ENCODE measurements at places on chromosomes 11 and 22. TPM values are rescaled to one million over a fixed set of nuclear protein-coding genes. Genes with fewer than 3 reads are reported as not detected.
A peak's percentile ranks its signal among the peaks of the same experiment; 100 is the strongest.

- no peak for DNase-seq
These were observed 59.9 kb downstream of the APIP start for GRCh38 chr11:34856251-34856650.

- no peak for DNase-seq
These were observed 785.6 kb downstream of the TBC1D22A start for GRCh38 chr22:47547881-47548650.

DNA sequence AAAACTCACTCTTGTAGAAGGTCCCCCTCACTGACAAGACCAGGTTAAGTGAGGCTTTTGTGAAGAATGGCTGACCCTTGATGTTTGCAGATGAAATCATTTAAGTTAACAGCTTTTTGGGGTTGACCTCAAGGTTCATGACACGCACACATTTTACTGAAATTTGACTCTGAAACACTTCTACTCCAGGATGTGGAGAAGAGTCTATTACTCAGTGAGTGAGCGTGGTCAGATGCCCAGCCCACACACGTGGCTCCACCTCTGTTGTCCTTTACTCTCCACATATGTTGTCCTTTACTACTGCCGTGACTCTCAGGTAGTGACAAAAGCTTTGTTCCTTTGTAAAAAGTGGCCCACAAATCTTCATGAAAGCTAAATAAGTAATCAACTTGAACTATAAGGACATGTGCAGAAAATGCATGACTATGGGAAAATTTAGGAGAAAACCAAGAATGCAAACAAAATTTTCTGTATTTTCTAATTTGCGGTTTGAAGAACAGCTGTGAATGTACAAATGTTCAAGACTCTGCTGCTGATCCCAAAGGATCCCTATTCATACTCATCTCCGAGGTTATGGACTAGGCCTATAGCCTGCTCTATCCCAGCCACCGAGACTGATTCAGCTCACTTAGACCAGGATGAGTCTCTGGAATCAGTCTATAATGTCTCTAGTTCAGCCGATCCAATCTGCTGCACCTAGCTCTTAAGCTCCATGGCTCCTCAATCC is 22.4 kb downstream of the XRRA1 start:
- DNase-seq, result no peak

DNA sequence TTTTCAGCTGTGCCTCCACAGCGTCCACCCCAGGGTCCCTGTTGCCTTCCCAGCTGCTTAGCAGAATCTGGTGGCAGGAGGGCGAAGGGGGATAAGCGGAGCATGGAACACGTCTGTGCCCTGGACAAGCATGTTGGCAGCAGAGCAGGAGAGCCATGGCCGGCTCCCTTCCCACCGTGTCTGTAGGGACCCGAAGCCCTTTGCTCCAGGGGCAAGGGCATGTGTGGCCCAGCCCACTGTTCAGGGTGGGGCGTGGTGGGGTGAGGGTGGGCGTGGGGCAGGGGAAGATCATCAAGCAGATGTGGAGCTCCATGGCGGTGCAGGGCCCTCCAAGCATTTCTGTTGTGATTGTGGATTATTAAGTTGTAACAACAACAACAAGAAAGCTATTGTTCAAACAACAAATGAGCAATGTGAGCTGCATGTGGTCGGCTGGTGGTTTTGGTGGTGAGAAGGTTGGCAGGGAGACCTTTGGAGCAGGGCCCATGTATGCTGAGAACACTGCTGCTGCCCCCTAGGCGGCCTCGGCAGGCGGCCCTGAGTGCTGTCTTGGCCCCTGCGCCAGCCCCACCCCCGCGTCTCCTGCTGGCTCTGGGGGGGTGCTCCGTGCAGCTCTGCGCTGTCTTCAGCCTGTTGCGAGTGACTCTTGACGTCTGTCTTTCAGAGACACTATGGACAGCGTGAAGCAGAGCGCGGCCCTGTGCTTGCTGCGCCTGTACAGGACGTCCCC is 50.9 kb downstream of the AP2A2 start:
- DNase-seq, result no peak

GRCh38 chr11:102268083-102268984 is 49.0 kb upstream of the BIRC3 start:
- DNase-seq, result peak; percentile 97

DNA sequence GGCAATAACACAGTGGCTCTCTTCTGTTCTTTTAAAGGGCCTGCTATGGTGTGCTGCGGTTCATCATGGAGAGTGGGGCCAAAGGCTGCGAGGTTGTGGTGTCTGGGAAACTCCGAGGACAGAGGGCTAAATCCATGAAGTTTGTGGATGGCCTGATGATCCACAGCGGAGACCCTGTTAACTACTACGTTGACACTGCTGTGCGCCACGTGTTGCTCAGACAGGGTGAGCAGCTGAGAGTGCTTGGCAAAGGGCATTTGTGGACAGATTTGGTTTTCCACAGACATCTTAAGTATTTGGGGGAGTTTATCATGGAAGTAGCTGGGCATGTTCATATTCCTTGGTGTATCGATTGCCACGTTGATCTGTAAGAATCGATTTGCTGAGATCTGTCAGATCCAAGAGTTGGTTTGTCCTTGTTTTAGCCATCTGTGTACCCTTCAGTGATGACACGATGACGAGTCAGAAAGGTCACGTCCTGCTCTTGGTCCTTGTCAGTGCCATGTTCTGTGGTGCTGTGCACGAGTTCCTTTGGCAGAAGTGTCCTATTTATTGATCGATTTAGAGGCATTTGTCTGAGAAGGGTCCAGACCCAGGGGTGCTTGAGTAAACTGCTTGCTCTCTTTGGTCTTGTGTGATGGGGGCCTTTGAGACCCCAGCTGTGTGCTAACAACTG is 4.8 kb downstream of the RPS3 start:
- DNase-seq, result no peak

DNA sequence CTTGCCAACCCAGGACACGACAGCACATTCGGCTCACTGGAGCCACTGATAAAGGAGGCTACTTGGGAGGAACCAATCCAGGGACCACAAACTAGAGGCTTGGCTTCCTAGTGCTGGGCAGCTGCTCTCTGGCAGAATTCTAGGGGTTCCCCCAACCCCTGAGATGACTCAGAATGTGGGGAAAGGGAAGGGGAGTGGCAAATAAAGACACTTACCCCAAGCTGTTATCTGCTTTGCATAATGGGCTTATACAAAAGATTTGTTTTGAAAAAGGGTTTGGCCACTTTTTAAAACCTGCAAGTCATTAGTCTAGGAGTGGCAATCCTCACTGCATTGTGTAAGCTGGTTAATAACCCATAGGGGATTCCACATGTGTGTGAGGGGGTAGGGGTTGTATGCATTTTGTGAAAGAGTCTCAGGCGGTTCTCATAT is 64.1 kb upstream of the LMO1 start:
- no peak for DNase-seq

- DNase-seq, result no peak
These were observed 88.3 kb downstream of the FBXO7 start for GRCh38 chr22:32562916-32563315.

DNA sequence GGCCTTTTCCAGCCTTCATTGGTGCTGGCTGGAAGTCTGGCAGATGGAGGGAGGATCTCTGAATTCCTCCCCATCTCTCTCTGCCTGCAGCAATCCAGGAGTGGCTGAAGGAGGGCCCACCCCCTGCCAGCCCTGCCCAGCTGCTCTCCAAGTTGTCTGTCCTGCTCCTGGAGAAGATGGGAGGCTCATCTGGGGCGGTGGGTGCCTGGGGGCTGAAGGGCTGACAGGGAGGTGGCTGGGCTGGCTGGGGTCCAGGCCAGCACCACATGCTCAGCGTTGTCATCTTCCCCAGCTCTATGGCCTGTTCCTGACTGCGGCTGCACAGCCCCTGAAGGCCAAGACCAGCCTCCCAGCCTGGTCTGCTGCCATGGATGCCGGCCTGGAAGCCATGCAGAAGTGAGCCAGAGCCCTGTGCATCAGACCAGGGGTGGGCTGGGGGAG is 12.2 kb downstream of the TKFC start:
- no peak for DNase-seq

- no peak for DNase-seq
These were observed 24.6 kb upstream of the RTL6 start for GRCh38 chr22:44522526-44523170.

- no peak for DNase-seq
These were observed 1.1 kb downstream of the SLC43A3 start for GRCh38 chr11:57425565-57426438.

DNA sequence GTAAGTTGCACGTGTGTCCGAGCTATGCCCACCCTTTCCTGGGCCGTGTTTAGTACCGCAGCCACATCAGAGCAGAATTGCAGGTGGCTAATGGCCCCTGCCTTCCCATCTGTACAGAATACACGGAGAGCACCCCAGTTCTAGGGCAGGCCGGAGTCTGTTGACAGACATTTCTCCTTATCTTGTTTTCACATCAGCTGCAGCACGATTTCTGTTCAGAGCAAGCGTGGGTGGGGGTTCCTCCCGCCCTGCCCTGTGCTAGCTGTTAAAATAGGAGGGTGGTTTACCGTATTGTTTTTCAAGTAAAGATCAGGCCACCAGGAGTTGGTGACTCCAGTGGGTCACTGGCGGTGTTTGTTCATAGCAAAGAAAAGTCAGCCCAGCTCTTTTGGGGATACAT is 41.1 kb downstream of the UBASH3B start:
- DNase-seq, result no peak

- DNase-seq, result no peak
These were observed 922.1 kb downstream of the OPCML start for GRCh38 chr11:132610216-132610615.

GRCh38 chr22:20904008-20904979 is 12.9 kb upstream of the CRKL start:
- no peak for DNase-seq

DNA sequence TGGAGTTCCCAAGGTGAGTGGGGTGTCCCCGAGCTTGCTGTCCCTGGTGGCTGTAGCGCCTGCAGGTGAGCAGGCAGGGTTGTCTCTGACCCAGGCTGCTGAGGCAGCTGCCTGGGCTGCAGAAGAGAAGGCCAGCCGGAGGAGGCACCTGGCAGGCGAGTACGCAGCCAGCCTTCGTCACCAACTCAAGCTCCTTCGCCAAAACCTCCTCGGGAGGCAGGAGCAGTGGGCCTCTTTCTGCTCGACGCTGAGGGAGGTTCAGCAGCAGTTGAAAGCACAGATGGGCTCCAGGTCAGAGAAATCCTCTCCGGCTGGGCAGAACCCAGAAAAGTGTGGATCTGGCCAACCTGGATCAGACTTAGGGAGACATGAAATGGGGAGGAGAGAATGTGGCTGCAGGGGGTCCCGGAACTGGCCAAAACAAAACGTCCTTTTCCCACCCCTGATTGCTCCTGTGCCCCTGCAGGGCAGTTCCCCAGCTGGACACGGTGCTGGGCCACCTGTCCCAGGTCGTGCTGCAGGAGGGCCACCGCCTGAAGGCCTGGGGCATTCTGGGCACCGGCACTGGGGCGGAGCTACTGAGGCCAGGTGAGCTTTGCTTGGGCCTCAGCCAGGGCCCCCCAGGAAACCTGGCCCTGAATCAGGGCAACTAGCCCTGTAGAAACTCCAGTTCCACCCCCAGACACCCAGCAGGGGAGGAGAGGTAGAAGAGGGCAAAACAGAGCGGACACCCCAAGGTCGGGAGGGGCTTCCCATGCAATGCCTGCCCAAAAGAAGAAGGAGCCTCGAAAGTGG is 56.7 kb downstream of the BTG4 start:
- DNase-seq, result no peak

DNA sequence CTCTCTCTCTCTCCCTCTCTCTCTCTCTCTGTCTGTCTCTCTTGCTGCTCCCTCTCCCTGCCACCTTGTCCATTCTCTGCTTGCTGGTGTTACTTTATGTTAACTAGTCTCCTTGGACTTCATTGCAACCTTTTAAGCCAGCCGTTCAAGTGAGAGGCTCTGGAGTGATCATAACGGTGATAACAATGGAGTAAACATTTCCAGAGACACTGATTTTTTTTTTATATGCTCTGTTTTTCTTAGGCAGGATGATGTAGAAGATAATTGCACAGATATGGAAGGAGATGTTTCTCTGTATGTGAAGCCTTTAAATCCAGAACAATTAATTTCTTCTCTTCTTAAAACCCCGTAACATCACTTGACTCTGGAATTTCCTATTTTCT is 287.7 kb downstream of the TMEM135 start:
- no peak for DNase-seq

- no peak for DNase-seq
These were observed 8.3 kb downstream of the SRSF8 start for GRCh38 chr11:95074792-95075563.

GRCh38 chr22:49991167-49991566 is 21.4 kb downstream of the IL17REL start:
- no peak for DNase-seq

GRCh38 chr11:27976262-27976661 is 131.7 kb downstream of the KIF18A start:
- no peak for DNase-seq

DNA sequence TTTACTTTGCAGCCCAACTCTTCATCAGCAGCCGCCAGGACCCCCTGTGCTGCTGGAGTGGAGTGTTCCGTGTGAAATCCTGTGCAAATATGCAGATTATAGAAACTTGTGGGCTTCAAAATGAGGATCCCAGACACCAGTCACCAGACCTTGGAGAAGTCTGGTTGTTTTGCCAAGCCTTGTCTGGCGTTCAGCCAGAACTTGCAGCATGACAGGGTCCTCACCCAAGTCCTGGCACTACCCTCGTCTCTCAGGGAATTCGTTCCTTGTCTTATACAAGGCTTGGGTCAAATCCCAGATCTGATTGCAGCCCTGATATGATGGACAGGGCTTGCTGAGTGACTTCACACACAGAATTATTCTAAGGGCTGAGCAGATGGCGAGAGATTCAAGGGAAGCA is 18.9 kb downstream of the SHISAL1 start:
- no peak for DNase-seq

DNA sequence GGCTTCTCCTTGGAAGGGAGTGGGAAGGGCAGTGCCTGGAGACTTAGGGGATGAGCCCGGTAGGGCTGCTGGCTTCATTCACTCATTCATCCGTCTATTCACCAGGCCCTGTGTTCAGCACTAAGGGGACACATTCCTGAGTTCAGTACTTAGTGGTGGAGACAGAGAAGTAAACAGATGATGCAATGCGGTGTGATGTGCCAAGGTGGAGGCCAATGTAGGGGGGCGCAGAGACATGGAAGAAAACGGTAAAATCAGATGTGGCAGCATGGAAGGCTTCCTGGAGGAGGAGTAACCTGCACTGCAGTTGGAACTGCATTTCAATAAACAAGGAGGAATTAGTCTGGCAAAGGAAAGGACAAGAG is 21.3 kb downstream of the GRIK4 start:
- DNase-seq, result no peak

DNA sequence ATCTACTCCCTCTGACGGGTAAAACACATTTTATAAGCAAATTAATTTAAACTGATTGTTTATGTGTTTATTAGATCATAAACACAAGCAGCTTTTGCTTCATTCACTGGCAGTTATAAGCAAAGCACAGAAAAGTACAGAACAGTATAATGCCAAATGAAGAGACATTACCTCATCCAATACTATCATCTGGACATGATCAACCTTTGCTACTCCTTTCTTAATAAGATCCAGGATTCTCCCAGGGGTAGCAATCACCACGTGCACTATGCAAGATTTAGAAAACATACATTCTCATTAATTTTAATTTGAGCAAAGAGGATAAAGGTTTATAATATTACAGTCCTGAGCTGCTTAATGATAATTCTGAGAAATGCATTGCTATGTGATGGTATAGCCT is 27.9 kb downstream of the DDX6 start:
- no peak for DNase-seq

GRCh38 chr22:44304911-44305310 is 7.8 kb downstream of the SHISAL1 start:
- DNase-seq, result no peak

GRIK4 gene
- 3.6 TPM for total RNA-seq

SOX6 gene
- 24.0 TPM for total RNA-seq

MMP27 gene
- not detected for total RNA-seq

HEPACAM gene
- total RNA-seq, result 0.11 TPM

DEFB131B gene
- total RNA-seq, result not detected

PGGHG gene
- total RNA-seq, result 59.6 TPM

CABP7 gene
- not detected for total RNA-seq

CYB5R2 gene
- 5.2 TPM for total RNA-seq

CDKN1C gene
- total RNA-seq, result 15.0 TPM

TRIM49 gene
- not detected for total RNA-seq

Data from Caco-2 (cell line).